Thoracic aorta (tissue), 2 donors: ENCODE measurements at places on chromosomes 13 and 19.

- DNase-seq, result no peak
Measured at GRCh38 chr13:50722440-50723125, 120.9 kb downstream of the DLEU7 start.

- no peak for DNase-seq
Measured at GRCh38 chr19:51607920-51608562, 22.2 kb downstream of the SIGLEC5 start.

- no peak for DNase-seq
Measured at GRCh38 chr13:23696610-23697009, 126.4 kb downstream of the TNFRSF19 start.

- DNase-seq, result no peak
Measured at GRCh38 chr13:114199954-114200353, 20.9 kb downstream of the CFAP97D2 start.

- DNase-seq, result no peak
Measured at GRCh38 chr19:8469613-8470368, 25.0 kb downstream of the HNRNPM start.

GRCh38 chr13:40113643-40114304 is 458.3 kb downstream of the COG6 start:
- DNase-seq, result no peak
